GM18507 (cell line): ENCODE measurements at places on chromosomes 3 and 15.

DNA sequence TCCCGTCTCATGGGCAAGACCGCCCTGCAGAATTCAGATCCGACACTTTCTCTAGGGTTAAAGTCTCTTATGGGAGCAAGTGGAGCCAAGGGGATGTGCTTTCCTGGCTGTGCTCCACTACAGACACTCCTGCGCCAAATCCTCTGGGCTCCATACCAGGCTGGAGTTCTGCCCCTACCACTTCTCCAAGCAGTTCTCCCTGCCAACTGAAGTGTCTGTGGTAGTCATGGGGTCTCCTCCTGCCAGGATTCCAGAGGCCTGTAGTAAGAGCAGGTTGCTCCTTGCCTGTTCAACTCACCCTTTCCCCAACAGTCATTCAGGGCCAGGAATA is 403.2 kb downstream of the GRM7 start:
- DNase-seq = no peak

GRCh38 chr15:66891776-66892175 is 173.6 kb upstream of the SMAD3 start:
- no peak for DNase-seq

- DNase-seq = no peak
These were observed 18.4 kb downstream of the SMAD6 start for GRCh38 chr15:66720206-66721010.

DNA sequence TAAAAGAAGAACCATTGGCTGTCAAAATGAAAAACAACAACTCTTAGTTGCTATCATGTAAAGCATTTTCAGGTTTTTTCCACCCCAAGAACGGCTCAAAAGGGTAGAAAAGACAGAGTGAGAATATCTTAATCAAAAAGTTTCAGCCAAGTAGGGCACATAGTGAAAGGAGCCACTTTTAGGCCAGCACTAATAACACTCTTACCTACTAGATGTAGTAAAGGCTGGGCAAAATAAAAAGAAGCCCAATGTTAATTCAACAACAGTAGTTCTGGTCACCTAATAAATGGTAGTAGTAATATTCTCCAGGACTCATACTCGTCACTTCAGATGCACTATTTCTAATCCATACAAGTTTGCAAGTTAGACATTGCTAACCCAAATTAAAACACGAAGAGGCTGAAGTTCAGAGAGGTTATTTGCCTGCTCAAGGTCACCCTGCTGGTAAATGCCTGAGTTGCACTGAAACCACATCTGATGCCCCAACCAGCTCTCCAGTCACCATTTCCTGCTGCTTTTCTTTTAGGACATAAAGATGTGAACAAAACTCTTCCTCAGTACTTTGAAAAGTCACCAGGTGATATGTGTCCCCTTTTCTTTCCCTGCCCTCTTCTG is 7.5 kb downstream of the GOLIM4 start:
- DNase-seq = no peak

DNA sequence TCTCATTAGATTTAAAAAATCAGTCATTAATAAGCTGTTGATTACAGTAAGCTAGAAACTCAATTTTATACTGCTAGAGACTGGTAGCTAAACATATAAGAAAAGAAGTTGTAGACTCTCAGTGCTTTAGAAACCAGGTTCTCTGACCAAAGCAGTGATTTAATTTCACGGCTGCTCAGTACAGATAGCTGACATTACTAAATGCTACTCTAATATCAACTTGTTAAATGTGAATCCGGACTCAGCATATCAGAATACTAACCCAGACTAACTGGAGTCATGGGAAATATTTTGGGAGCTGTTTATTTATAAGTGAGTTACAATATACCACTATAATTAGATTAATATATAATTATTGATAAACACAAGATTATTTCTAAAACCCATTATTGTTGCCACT is 80.4 kb downstream of the NEDD4 start:
- no peak for DNase-seq

- peak; percentile 29 for DNase-seq
These were observed 10.0 kb upstream of the ST8SIA2 start for GRCh38 chr15:92383519-92384324.

DNA sequence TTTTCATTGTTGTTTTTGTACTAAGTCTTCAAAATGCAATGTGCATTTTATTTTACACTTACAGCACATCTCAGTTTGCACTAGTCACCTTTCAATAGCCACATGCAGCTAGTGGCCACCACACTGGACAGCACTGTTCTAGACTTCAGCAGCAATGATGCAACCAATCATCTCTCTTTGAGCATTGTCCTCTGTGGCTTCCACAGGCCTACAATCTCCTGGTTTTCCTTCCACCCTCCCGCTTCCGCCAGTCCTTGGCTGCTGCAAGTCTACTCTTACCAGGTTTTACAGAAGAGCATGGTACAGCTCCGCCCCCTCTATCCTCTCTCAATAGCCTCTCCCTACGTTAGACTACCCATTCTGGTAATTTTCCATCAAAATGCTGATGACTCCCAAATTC is 25.1 kb upstream of the FSIP1 start:
- DNase-seq = no peak
